Pulmonary artery endothelial cell (primary cell): ENCODE measurements at places on chromosomes 6 and 20. TPM values are rescaled to one million over a fixed set of nuclear protein-coding genes. Genes with fewer than 3 reads are reported as not detected.

The RNASET2 gene
- total RNA-seq: 8.5 and 15.4 TPM in 2 replicates

The CHRNA4 gene
- total RNA-seq: not detected in 2 replicates

The NT5E gene
- 187 and 223 TPM in 2 replicates for total RNA-seq

The FOXF2 gene
- total RNA-seq: not detected in 2 replicates

The TMC2 gene
- not detected in 2 replicates for total RNA-seq

The SLC18B1 gene
- total RNA-seq: 6.9 and 8.5 TPM in 2 replicates

The PTCRA gene
- total RNA-seq: not detected in 2 replicates

The ZBP1 gene
- not detected in 2 replicates for total RNA-seq

The EPB41L1 gene
- total RNA-seq: 10.7 and 11.9 TPM in 2 replicates

The COL9A3 gene
- 0.04 and 0.20 TPM in 2 replicates for total RNA-seq

The BPIFA1 gene
- not detected in 2 replicates for total RNA-seq

The RIPOR3 gene
- under 0.01 TPM in 1 of 2 replicates, not detected in the other for total RNA-seq

The OR12D3 gene
- total RNA-seq: not detected in 2 replicates

The PRDM1 gene
- total RNA-seq: 0.04 and 1.5 TPM in 2 replicates

The PRRT1 gene
- total RNA-seq: 0.07 TPM in 1 of 2 replicates, not detected in the other

The MOG gene
- not detected in 2 replicates for total RNA-seq

The PRDM13 gene
- total RNA-seq: not detected in 2 replicates

The MOXD1 gene
- 0.07 and 0.18 TPM in 2 replicates for total RNA-seq

The SLA2 gene
- not detected in 2 replicates for total RNA-seq

The MLN gene
- total RNA-seq: not detected in 2 replicates

The MEI4 gene
- not detected in 2 replicates for total RNA-seq

The ZNF391 gene
- 0.20 and 0.71 TPM in 2 replicates for total RNA-seq

The TMEM242 gene
- 5.7 and 7.1 TPM in 2 replicates for total RNA-seq

The ADTRP gene
- total RNA-seq: 5.9 and 13.2 TPM in 2 replicates

The SAPCD1 gene
- 0.78 and 0.92 TPM in 2 replicates for total RNA-seq

The GSTA4 gene
- 19.7 and 22.1 TPM in 2 replicates for total RNA-seq

The SLC17A3 gene
- not detected in 2 replicates for total RNA-seq

The OPRM1 gene
- total RNA-seq: not detected in 2 replicates

The CCN6 gene
- total RNA-seq: 0.07 TPM in 1 of 2 replicates, not detected in the other

The PEX6 gene
- 21.7 and 32.7 TPM in 2 replicates for total RNA-seq

The ZNF133 gene
- total RNA-seq: 16.2 and 16.7 TPM in 2 replicates

The XKR7 gene
- total RNA-seq: not detected in 2 replicates

The TMEM151B gene
- total RNA-seq: 0.07 and 0.11 TPM in 2 replicates

The ADGB gene
- not detected in 2 replicates for total RNA-seq

The TFAP2B gene
- total RNA-seq: not detected in 2 replicates

The TCP11 gene
- total RNA-seq: 0.13 and 0.18 TPM in 2 replicates

The FAM83D gene
- 19.3 and 57.1 TPM in 2 replicates for total RNA-seq

The BMP5 gene
- 0.11 TPM in 1 of 2 replicates, not detected in the other for total RNA-seq

The CRISP3 gene
- not detected in 2 replicates for total RNA-seq
